ENCODE measurements at places on chromosomes 4 and X. TPM values are rescaled to one million over a fixed set of nuclear protein-coding genes. Genes with fewer than 3 reads are reported as not detected.

The FGFR3 gene
- 17.4 TPM for total RNA-seq

The MAOB gene
- total RNA-seq: 1.0 TPM

The FOXR2 gene
- not detected for total RNA-seq

DNA sequence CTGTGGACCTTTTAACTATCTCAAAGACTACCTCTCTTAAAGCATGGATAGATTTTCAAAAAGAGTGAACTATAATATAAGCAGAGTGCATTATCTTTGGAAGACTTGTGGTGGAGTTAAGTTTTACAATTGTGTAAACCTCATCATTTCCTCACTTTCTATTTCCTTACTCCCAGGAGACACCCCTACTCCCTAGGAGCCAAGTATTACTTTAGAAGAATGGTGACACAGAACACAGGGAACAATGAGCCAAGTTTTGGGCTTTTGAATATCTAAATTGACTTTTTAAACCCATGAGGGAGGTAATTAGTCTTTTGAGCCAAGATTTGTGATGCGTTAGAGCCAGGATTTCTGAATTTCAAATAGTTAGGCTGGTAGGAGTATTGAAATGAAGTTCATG is 78.9 kb upstream of the UNC5C start:
- DNase-seq: no peak
- no peak overlapping the region for H3K4me3 ChIP-seq
- no peaks in the 10 kb centered on the region for H3K27me3 ChIP-seq
- peaks cover 3% of the 10 kb centered on the region for H3K4me1 ChIP-seq

- H3K4me3 ChIP-seq: no peak overlapping the region
- H3K36me3 ChIP-seq: no peaks in the 10 kb centered on the region
- no peaks in the 10 kb centered on the region for H3K27me3 ChIP-seq
- peaks cover 13% of the 10 kb centered on the region for H3K4me1 ChIP-seq
- no peak overlapping the region for H3K27ac ChIP-seq
Measured at GRCh38 chr4:125501090-125501489, 186.3 kb downstream of the FAT4 start.

DNA sequence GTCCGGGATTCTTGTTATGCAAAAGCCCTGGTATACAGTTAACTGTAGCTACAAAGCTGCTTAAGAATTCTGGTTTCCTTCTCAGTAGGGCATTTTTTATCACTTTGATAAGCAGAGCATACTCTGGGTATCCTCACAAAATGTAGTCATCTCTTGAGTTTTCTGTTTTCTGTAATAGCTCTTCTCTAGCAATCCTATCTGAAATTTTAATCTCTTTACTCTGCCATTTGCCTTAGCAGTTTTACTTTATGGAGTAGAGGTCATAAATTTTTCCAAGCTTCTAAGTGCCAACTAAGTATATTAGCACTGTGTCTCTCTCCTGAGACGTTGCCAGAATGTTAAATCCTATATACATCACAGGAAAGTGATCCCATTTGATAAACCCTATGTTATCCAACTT is 28.0 kb upstream of the BANK1 start:
- no peak for DNase-seq
- no peak overlapping the region for H3K27ac ChIP-seq
- no peaks in the 10 kb centered on the region for H3K4me1 ChIP-seq
- no peaks in the 10 kb centered on the region for H3K36me3 ChIP-seq

DNA sequence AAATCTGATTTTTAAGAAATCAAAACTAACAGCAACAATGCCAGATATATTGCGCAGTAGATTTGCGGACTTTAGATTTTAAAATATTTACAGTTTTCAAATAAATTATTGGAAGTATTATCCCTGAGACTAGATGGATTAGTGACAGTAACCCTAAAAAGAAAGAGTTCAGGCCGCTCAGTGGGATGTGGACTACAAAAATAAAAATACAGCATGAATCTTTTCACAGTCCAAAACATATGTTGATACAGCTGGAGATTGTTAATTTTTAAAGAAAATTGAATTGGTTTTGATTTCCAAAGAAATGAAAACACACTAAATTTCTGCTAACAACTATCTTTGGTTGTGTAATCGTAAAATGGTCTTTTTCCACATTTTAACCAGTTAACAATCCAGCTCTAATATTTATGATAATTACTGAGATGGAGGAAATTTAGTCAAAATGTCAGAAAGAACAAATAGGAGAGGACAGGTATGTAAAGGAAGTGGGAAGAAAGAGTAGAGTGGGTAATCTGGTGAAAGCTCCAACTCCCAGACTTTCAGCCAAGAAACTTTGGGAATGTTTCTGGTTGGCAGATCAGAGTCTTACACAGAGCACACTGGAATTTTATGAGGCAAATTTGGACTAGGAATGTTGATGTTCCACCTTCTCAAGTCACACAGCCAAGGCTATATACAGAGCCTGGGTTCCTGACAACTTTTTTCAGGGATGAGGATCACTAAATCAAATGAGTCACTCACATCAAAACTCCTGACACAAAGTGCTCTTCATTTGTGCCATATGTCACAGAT is 15.1 kb downstream of the C4orf36 start:
- no peaks in the 10 kb centered on the region for H3K36me3 ChIP-seq
- peaks cover 2% of the 10 kb centered on the region for H3K4me1 ChIP-seq
- no peak overlapping the region for H3K27ac ChIP-seq
- H3K4me3 ChIP-seq: no peak overlapping the region
- H3K27me3 ChIP-seq: no peaks in the 10 kb centered on the region

- no peaks in the 10 kb centered on the region for H3K36me3 ChIP-seq
- H3K27me3 ChIP-seq: no peaks in the 10 kb centered on the region
- H3K4me3 ChIP-seq: no peak overlapping the region
Measured at GRCh38 chr4:102477657-102478056, 23.5 kb upstream of the NFKB1 start.

DNA sequence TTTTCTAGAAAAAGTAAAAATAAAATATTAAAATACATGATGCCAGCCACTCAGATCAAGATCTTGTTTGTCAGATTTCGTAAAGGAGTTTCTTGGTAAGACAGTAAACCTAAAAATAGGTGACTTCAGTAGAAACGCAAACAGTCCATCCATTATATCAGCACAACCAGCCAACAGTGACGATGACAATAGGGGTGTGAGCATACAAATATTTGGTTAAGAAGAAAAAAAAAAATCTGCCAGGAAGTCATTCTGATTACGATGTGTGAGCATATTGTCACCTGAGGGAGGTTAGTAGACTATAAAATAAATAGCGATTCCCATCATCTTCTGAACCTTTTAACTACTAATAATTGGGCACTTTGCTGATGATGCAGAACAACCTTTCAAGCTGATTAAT is 37.6 kb downstream of the SLC7A11 start:
- H3K4me3 ChIP-seq: no peak overlapping the region
- H3K27ac ChIP-seq: no peak overlapping the region
- H3K36me3 ChIP-seq: no peaks in the 10 kb centered on the region
- H3K4me1 ChIP-seq: peaks cover 29% of the 10 kb centered on the region
- DNase-seq: no peak

- no peaks in the 10 kb centered on the region for H3K36me3 ChIP-seq
- DNase-seq: no peak
- H3K27me3 ChIP-seq: no peaks in the 10 kb centered on the region
- no peak overlapping the region for H3K27ac ChIP-seq
- peaks cover 18% of the 10 kb centered on the region for H3K4me1 ChIP-seq
- H3K4me3 ChIP-seq: no peak overlapping the region
Measured at GRCh38 chr4:81509822-81510221, 38.1 kb upstream of the RASGEF1B start.

DNA sequence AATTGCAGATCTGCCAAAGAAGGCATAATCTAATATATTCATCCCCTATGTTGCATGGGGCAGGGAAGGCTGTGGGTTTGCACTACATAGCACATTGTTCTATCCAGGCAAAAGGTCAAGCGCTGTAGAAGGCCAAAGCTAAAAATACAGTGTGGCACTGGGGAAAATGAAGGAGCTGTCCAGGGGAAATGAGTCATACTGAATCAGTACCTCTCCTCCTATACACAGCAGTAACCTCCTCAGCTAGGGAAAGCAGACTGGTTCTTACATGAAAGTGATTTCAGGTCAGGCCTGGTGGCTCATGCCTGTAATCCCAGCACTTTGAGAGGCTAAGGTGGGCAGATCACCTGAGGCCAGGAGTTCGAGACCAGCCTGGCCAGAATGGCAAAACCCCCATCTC is 31.0 kb upstream of the SLC25A4 start:
- H3K4me1 ChIP-seq: peaks cover 24% of the 10 kb centered on the region
- H3K4me3 ChIP-seq: no peak overlapping the region
- H3K36me3 ChIP-seq: no peaks in the 10 kb centered on the region

DNA sequence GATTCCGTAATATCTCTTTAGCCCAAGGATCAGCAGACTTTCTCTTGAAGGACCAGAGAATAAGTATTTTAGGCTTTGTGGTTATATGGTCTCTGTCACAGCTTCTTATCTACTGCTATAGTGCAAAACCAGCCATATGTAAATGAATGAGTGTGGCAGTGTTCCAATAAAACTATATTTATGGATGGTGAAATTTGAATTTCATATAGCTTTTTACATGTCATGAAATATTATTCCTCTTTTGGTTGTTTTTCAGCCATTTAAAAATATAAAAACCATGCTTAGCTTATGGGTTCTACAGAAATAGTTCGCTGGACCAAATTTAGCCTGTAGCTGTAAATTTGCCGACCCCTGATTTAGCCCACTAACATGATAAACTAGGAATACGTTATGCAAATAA is 18.0 kb upstream of the MSMO1 start:
- H3K36me3 ChIP-seq: 0 out of 2 replicates have a peak, but pooled peaks cover 1% of the 10 kb centered on the region
- no peaks in the 10 kb centered on the region for H3K27me3 ChIP-seq
- H3K27ac ChIP-seq: no peak overlapping the region
- no peaks in the 10 kb centered on the region for H3K4me1 ChIP-seq

Measured in GM23338 (cell line).